ENCODE measurements at places on chromosomes 2 and 18. TPM values are rescaled to one million over a fixed set of nuclear protein-coding genes. Genes with fewer than 3 reads are reported as not detected.

The C2orf15 gene
- 1.7 TPM for total RNA-seq

The ZC3H6 gene
- total RNA-seq: 9.1 TPM

DNA sequence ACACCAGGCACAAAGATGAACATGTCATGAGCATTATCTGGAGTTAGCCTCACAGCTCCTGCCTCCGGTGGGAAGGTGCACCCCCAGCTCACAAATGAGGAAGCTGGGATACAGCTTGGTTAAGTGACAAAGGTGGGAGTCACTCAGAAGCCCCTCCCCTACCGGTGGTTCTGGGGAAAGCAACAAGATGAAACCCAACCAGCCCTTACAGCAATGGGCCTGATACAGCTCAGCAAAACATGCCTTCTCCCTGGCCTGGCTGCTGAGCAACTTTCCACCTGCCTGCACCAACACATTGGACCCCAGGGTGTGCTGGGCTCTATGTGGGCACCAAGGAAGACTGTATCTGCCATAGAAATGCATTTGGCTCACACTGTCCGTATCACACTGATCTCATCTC is 113.2 kb downstream of the GYPC start:
- no peak for DNase-seq

GRCh38 chr2:241095594-241096290 is 6.3 kb downstream of the MTERF4 start:
- no peak for DNase-seq

The TCF23 gene
- total RNA-seq: 1.7 TPM

DNA sequence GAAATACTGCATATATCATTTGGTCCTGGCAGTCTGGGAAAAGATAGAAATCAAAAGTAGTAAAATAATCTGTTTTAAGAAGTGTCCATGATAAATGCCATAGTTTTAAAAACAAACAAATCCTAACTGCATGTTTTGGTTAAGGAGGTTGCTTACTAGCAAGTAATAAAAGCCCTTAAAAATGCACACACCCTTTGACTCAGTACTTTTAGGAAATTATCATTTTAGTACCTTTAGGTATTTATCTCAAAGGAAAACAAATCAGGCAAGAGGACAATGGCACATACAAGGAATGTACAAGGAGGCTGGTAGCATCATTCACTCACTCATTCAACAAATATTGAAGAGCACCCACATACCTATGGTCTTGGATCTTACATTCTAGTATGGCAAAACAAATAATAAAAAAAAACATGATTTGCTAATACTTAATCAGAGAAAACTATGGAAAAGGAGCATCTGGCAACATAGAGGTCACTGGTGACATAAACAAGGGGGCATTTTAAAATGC is 67.6 kb downstream of the OLA1 start:
- DNase-seq: no peak

GRCh38 chr2:24915796-24916195 is 4.2 kb downstream of the ADCY3 start:
- DNase-seq: no peak

DNA sequence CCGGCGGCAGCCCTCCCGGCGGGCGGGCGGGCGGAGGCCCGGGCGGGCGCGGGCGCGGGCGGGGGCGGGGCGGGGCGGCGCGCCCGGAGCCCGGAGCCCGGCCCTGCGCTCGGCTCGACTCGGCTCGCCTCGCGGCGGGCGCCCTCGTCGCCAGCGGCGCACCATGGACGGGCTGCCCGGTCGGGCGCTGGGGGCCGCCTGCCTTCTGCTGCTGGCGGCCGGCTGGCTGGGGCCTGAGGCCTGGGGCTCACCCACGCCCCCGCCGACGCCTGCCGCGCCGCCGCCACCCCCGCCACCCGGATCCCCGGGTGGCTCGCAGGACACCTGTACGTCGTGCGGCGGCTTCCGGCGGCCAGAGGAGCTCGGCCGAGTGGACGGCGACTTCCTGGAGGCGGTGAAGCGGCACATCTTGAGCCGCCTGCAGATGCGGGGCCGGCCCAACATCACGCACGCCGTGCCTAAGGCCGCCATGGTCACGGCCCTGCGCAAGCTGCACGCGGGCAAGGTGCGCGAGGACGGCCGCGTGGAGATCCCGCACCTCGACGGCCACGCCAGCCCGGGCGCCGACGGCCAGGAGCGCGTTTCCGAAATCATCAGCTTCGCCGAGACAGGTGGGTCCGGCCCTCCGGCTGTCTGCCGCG is at the start of gene INHBB:
TSS of gene INHBB (plus strand) at position 111 of the 641 bp plus-strand sequence. CDS start at position 164, 53 bp downstream.
- peak; percentile 18 for DNase-seq

The SERPINB12 gene
- 0.96 TPM for total RNA-seq

The DPP10 gene
- total RNA-seq: 34.2 TPM

The CDCA7 gene
- 2.2 TPM for total RNA-seq

DNA sequence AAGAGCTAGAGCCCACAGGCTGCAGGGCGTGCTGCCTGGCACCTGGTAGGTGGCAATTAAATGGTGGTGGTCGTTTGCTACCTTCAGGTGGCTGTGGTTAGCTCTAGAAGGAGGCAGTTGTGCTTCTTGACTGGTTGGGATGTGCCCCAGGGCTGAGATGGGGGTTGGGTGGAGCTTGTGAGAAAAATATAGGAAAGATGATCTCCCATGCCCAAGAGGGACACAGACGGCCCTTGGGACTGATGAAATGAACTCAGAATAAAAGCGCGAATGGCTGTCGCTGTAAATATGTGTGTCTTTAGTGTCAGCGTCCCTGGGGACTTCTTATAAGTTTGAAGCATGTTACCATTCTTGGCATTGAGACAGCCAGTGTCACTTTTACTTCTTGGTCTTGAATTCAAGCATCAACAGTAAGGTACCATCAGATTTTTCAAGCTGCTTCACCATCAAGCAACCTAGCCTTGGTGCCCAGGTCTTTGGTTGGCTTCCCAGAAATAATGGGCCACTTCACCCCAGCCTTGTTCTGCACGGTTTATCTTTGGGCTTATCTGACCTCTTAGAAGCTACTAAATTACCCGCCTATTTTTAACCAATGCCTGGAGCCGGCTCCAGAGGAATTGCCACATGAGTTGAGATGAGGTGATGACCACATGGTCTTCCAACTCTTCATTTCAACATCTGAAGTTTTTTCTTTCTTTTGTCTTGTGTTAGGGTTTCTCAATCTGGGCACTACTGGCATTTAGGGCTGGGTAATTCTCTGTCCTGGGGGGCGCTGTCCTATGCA is 11.9 kb downstream of the LRRFIP1 start:
- no peak for DNase-seq

GRCh38 chr2:120831086-120831485 is 95.4 kb downstream of the GLI2 start:
- DNase-seq: no peak

The CDH2 gene
- total RNA-seq: 53.4 TPM

DNA sequence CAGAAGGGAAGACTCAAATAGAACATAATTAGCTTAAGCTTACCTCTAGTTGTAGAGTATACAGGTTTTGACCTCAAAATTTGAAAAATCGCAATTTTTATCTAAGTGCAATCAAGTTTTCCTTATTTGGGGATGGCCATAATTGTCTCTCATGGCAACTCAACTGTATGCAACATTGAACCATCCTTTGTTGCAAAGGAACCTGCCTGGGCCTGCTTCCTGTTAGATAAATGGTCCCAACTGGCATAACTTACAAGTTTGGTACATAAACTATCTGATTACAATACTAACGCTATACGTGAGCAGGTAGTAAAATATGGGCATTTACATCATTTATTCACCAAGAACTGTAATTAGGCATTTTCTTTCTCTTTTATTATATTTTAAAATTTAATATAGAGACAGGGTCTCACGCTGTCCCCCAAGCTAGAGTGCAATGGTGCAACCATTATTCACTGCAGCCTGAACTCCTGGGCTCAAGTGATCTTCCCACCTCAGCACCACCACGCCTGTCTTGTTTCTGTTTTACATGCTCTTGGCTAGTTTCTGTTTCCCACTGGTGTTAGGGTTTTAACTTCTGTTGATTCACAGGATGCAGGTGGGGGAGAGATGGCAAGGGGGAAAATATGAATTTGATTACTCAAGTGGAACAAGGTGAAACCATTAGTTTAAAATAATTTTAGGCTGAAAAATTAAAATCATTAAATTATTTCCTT is 55.3 kb upstream of the B3GNT2 start:
- DNase-seq: no peak

DNA sequence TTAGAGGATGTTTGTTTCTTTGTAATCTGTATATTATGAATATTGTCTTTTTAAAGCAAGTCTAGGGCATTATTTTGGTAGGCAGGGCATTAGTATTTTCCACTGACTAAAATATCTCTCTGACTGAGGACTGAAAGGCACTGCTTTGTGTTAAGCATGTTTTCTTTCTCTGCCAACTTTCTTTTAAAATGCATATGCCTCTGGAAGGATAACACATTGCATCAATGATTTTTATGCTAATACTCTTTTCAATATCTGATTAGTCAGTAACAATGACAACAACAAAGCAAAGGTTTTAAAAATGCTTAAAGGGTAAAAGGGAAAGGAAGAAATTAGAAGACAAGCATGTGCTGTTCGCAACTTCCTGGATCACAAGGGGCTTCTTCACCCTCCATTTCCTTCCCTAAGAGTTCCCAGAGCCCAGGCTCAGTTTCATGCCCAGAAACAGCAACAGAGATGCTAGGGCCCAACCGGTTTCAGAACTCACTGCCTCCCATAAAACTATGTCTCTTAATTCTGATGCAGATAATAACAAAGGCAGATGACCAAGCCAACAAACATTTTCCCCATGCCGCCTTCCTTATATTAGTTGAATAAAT is 786.8 kb upstream of the ACVR2A start:
- peak; percentile 22 for DNase-seq

All from umbilical cord (tissue), 2 donors.